ENCODE measurements at places on chromosomes 5 and 9.

GRCh38 chr9:133463234-133463863, 3.6 kb downstream of the CACFD1 start:
- no peak for DNase-seq

DNA sequence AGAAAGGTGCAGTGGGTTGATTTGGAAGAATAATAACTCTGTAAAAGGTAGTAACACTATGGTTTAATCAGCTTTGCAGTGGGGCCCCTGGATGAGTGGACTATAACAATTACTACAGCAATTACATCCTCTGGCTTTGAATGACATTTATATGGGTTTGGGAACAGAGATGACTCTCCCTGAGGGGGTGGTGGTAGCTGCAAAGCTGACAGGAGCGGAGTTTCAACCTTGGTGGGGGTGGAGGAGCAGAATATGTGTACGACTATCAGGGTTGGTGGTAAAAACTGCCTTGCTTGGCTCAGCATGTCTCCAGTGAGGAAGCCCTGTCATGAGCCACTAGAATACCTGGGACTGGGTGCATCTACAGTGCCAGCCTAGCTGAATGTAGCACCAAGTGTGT, 28.3 kb upstream of the NR3C1 start:
- no peak for DNase-seq

DNA sequence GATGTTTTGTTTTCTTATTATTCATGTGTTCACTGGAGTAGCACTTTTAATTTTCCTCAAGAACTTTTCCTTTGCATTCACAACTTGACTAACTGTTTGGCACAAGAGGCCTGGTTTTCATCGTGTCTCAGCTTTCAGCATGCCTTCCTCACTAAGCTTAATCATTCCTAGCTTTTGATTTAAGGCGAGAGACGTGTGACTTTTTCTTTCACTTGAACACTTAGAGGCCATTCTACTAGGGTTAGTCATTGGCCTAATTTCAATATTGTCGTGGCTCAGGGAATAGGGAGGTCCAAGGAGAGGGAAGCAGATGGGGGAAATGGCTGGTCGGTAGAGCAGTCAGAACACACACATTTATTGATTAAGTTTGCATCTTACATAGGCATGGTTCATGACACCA, 94.0 kb downstream of the ZNF462 start:
- no peak for DNase-seq

DNA sequence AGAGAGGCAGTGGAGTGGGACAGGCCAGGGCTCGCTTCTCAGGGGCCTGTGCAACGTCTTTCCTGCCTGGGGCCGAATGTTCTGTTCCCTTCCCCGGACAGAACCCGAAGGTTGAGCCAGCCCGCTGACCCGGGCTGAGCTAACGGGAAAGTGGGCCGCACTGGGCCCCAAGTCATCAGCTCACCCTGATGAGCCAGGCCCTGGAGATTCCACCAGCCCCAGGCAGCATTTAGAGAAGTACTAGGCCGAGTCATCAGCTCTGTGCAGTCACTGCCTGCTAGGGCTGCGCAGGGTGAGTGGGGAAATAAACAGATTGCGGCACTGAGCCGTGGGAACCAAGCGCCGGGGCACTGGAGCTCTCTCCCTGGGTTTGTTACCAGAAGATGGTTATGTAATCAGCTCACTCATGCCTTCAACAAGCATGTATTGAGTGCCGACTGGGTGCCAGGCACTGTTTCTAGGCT, 29.1 kb upstream of the DUSP1 start:
- DNase-seq: no peak

DNA sequence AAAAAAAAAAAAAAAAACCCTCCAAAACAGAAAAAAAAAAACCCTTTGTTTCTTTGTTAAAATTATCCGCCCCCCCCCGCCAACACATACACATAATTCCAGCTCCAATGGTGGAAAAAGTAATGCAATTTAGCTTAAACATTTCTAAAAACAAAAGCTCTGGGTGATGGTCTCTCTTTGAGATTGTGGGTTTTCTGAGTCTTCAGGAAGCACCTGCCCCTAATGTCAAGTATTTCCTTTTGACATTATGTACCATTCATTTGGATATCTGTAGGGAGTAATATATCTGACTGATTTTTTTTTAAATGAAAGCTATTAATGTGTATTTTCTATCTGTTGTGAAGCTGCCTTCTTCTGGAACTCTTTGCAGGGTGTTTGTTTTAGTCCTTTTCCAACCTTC, 389.7 kb downstream of the TAF11L14 start:
- DNase-seq: no peak

- DNase-seq: no peak
Measured at GRCh38 chr9:127567035-127567729, 44.9 kb upstream of the STXBP1 start.

DNA sequence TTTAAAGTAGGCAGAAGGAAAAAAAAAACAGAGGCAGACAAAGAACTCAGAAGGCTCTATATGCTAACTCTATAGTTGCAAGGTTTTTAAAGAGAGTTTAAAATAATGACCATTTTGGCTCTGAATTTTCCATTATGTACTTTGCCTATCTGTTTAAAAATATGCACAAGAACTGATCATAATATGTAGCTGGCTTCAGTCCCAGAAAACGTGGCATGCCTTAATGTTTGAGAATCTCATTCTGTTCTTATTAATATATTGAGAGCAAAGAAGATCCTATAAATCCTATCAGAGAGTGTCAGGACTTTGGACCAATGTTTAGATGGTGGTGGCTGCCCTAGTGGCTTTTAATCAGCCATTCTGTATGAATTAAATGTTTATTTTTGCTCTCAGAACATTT, 121.5 kb downstream of the JMY start:
- DNase-seq: no peak

All from hematopoietic multipotent progenitor cell (in vitro differentiated cells).